Activated T-cell treated with anti-CD3 and anti-CD28 coated beads for 4 hours (primary cell): ENCODE measurements at places on chromosomes 7 and 10.

GRCh38 chr10:43867667-43868565, 219.2 kb upstream of the ZNF32 start:
- no peak for DNase-seq

- no peak for DNase-seq
These were observed 42.6 kb downstream of the CLEC2L start for GRCh38 chr7:139566075-139566474.

- no peak for DNase-seq
These were observed 13.0 kb upstream of the AP5Z1 start for GRCh38 chr7:4762121-4763055.

DNA sequence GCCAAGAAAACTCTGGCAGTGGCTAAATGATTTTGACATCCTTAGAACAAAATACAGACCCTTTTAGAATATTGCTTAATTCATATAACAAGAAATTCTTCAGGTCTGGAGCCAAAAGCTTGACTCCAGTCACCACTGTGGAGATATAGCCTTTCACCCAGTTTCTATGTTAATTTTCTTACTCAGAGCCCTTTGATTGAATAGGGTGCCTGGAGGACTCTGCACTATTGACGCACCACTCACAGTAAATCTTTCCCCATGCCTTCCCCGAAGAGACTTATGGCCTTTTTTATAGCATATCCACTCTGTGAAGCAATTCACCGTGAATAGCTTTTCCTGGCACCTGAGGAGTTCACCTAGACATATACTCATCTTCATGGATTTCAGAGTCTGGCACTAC, 613.8 kb downstream of the ZWINT start:
- no peak for DNase-seq

DNA sequence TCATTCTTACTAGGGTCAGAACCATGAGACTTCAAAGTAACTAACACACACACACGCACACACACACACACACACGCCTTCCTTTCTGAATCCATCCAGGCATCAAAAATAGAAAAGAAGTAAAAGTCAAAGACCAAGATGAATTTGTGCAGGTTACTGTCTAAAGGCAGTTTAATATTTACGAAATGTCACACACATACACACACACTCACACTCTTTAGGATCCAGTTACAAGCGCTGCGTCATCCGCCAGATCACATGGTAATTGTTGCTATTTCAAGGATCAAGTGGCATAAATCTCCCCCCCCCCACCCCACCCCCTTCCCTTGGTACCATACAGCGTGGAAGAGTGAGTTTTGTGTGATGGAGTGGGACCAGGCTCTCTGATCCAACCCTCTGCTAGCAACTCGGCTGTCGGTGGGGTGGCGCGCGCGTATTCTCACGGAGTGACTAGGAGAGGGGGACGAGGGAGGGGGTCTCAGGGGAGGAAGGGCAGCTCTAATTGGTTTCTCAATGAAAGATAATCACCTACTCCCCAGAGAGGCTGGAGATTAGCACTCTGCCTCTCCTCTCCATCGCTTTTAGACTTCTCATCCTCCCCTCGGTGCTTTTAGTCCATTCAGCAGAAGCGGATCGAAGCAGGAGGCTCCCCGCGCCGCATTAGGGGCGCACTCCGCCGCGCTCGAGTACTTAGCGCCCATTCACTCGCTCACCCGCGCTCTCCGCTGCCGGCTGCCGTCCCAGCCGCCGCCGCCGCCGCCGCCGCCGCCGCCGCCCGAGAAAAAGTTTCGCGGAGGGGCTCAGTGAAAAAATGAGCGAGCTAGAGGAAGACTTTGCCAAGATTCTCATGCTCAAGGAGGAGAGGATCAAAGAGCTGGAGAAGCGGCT, 83.5 kb upstream of the PRKG1 start:
- DNase-seq = no peak

DNA sequence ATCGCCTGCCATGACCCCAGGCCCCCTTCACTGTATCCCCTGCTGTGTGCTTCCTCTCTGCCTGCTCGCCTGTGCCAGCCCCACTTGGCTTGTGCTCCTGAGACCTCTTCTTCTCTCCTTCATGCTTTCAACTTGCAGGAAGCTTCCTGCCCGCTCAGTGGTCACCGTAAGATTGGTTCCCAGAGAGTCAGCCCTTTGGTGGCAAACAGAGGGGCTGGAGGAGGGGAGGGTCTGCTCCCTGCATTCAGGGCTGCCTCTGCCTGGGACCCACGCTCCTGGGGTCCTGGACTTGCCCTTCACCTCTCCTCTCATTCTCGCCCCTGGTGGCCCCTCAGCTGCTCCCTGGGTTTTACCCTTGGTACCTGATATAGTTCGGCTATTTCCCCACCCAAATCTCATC, 45.8 kb upstream of the ZNF32 start:
- DNase-seq = no peak

GRCh38 chr10:99689461-99689860, 30.2 kb downstream of the ENTPD7 start:
- no peak for DNase-seq

- no peak for DNase-seq
These were observed 66.2 kb downstream of the LARP4B start for GRCh38 chr10:865257-865656.
